ENCODE measurements at places on chromosomes 6 and 20.
A peak's percentile ranks its signal among the peaks of the same experiment; 100 is the strongest.

- no peak for DNase-seq
Observed at GRCh38 chr6:121436274-121436857, 920 bp downstream of the GJA1 start.

DNA sequence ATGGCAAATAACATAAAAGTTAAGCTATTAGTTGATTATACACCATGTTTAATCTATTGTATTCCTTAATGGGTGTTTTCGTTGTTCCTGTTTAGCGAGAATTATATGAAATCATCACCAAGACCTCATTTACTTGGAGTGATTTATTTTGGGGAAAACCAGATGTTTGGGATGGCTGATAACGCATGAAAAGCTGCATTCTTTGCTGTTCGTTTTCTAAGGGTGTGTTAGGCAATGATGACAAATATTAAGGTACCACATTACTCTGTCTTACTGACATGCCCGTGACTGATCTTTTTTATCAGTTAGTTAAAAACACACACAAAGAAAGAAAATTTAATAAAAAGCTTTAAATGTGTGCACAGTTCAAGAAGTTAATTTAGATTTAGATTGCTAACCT is 176.4 kb downstream of the ZFP64 start:
- no peak for DNase-seq

- no peak for DNase-seq
Observed at GRCh38 chr6:27279513-27280063, 32.1 kb downstream of the PRSS16 start.

- DNase-seq, result no peak
Observed at GRCh38 chr20:48891235-48892048, 30.1 kb upstream of the ARFGEF2 start.

DNA sequence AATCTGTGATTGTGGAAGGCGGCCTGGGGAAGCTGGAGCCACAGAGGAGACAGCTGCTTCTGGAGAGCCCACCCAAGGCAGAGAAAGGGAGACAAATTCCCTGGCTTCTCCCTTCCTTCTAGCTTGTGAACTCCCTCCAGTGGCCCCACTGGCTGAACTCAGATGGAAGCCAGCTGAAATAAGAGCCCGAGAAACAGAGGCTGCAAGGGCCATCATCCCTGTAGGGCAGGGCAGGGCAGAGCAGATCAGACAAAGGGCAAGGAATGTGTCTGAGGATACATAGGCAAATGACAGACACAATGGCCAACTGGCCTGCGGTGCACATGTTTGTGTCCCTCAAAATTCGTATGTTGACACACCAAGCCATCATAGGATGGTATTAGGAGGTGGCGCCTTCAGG is 25.3 kb downstream of the MDFI start:
- no peak for DNase-seq

GRCh38 chr6:122825163-122825562 is 36.1 kb downstream of the SMPDL3A start:
- no peak for DNase-seq

GRCh38 chr20:38450412-38450975 is 15.4 kb upstream of the SNHG17 start:
- DNase-seq, result no peak

- no peak for DNase-seq
Observed at GRCh38 chr6:97939440-97940168, 656.6 kb upstream of the MMS22L start.

GRCh38 chr6:34243901-34244884 is 4.6 kb downstream of the SMIM29 start:
- DNase-seq, result peak; percentile 96

All from SW 1271 (cell line).